ENCODE measurements at places on chromosomes 2 and 18.

DNA sequence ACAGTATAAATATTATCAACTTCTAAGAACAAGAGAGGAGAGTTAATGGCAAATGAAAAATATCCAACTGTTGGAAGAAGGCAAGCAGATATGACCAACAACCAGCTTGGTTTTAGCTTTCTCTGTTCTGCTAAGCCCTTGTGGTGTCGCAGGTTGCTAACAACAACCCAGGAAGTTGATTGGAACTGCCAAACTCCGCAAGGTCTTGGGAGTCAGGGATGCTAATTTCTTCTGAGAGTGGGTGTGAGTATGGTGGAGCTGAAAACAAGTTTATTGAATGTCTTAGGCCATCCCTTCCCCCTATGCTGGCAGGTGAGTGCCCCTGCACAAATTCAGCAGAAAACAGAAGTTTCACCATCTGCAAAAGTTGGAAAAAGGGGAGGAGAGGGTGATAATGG, 17.5 kb downstream of the BZW1 start:
- DNase-seq = no peak

DNA sequence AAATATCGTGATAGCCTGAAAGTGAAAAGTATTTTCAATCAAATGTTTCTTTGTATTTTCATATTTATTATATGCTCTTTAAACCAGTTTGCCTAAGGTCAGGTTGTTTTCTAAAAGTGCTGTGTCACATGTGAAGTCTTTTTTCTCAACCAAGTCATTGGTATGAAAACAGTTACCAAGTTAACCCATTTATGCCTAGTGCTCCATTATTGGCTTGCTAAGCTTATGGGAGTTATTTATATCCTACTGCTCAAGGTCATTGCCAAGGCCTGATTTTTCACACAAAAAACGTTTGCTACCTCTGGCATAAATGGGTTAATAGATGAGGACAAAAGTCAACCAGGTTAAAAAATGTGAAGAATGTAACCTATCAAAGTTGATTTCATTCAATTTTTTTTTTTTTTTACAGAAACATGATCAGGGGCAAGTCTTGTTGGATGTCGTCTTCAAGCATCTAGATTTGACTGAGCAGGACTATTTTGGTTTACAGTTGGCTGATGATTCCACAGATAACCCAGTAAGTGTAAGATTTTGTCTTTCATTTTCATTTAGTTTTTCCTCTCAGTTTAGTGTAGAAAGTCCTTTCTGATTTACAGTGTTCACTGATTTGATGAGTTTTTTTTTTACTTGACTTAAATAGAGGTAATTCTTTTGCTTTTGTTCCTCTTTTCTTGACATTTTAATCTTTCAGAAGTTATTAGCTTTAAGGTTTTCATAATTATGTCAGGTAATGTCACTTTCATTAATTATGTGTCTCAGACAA, 102.6 kb downstream of the PTPN4 start:
- DNase-seq = no peak

DNA sequence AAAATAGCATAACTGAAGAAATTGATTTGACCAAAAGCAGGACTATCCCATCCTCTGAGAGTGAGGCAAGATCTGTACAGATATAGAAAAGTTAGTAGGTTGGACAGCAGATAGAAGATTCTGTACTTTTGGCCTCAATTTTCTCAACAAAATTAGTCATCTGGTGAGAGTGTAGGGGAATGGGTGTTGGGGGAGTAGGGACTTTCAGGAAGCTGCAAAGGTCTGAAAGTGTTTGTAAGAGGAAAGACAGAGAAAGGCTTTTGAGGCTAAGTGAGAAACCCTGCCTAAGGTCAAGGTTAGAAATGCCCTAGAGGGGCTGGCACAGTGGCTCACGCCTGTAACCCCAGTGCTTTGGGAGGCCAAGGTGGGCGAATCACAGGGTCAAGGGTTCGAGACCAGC, 40.3 kb downstream of the DAPL1 start:
- DNase-seq = no peak

GRCh38 chr2:232897598-232898408, 27.7 kb downstream of the SNORC start:
- no peak for DNase-seq

GRCh38 chr2:134455426-134455825, 201.6 kb downstream of the MGAT5 start:
- no peak for DNase-seq

DNA sequence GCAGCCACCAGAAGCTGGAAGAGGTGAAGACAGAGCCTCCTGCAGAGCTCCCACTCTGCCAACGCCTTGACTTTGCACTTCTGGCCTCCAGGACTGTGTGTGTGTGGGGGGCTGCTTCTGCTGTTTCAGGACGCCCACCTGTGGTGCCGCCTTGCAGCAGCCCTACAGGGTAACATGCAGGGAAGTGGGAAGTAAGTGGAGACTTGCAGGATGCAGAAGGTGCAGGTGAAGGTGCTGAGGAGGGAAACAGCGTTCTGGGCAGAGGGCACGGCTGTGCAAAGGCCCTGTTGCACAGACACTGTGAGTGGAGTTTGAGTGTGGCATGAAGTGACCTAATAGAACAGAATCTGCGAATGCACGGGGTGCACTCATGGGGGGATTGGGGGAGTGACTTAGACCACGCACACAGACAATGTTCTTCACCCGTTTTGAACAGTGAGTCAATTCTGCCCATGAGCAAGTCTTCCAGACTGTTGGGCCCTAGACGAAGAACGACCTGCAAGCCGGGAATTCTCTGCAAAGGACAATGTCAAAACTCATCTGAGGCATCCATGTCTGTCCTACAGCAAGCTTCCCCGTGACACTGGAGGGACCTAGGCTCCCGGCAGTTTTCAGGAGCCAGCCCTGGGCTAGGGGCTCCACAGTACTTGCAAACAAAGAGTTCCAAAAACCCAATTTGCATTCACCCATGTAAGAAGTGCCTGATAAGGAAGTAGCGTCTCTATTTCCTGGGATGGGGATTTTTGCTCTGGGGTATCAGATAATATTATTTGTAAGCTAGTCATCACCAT, 19.0 kb downstream of the MBP start:
- no peak for DNase-seq

DNA sequence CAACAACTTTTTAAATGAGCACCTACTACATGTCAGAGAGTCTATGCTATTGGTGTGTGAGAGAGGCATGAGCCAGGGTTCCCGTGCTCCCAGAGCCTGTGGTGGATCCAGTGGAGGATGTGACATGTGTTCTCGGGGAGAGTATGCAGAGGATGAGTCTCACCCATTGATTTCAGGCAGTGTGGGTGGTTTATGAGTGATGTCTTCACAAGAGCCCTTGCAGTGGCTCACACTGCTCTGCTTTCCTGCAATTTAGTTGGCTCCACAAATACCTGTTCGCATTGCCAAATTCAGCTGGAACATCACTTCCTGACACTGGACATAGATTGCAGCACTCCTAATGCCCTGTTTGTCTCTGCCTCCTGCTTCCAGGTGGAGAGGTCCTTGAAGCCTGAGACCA, 243.6 kb upstream of the CXCR4 start:
- no peak for DNase-seq

GRCh38 chr2:290090-290722, 2.3 kb upstream of the ALKAL2 start:
- no peak for DNase-seq

DNA sequence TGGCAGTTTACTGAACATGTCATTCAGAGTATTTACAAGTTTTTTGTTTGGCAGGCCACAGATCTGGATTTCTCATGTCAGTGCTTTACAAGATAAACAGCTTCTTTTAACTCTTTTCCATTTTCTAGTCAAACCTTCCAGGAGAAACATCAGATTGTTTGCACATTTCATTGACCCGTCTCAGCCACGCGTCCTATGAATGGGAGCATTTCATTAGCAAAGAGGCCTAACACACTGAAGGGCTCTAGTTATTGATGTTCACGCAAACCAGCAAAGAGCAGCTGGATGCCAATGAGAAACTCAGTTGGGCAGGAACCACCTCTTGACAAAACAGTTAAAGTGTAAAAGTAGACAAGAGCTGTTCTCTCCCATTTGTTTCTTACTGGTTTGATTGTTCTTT, 29.2 kb upstream of the MFF start:
- DNase-seq = no peak

GRCh38 chr18:59801576-59801975, 98.2 kb upstream of the PMAIP1 start:
- no peak for DNase-seq

DNA sequence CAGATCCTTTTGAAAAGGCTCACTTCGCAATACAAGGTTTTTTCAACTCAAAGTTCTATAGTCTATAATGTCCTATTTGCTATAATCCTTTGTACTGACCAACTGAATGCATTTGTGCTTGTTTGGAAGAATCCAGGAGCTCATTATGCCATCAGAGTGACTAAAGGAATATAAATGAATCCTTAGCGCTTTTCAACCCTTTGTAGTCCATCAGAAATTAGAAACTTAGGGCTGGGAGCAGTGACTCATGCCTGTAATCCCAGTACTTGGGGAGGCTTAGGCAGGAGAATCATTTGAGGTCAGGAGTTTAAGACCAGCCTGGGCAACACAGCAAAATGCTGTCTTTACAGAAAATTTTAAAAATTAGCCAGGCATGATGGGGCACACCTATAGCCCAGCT, 330.2 kb upstream of the CHAC2 start:
- DNase-seq = no peak

- DNase-seq = no peak
Measured at GRCh38 chr2:158142165-158142564, 40.5 kb downstream of the UPP2 start.

DNA sequence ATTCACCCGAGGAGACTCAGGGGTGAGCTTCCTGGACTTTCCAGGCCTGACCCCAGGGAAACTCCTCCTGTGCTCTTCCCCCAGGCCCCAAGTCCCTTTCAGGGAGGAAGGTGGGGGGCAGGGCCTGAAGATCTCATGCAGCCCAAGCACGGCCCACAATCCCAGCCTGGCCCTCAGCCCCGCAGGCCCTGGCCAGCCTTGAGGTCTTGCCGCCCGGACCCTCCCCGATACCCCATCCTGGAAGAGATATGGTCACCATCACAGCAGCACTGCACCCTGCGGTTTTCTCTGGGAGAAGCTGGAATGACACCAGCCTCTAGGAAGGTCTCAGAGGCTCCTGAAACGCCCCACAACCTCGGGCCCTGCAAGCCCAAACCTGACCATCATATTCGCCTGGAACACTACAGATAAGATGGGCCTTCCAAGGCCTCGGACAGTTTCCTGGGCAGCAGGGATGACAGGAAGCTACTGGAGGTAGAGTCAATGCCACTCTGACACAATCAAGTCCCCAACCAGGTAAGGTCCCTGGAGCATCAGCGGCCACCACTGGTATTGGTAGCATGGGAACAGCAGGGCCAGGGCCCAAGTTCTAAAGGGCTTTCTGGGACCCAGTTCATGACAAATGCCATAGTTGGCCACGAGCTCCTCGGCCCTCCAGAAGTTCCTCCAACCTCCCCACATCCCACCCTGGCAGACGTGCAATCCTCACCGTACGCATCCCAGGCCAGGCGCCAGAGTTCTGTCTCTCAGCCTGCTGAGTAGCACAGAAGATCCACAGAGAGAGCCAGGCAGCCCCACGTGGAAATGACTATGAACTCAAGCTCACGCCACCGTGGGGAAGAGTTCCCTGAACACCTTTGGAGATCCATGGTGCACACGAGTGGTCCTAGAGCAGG, 8.6 kb downstream of the SDC1 start:
- no peak for DNase-seq

- DNase-seq = no peak
Measured at GRCh38 chr18:55264108-55264507, 304.8 kb upstream of the CCDC68 start.

- no peak for DNase-seq
Measured at GRCh38 chr2:41413813-41414485, 633.9 kb upstream of the PKDCC start.

DNA sequence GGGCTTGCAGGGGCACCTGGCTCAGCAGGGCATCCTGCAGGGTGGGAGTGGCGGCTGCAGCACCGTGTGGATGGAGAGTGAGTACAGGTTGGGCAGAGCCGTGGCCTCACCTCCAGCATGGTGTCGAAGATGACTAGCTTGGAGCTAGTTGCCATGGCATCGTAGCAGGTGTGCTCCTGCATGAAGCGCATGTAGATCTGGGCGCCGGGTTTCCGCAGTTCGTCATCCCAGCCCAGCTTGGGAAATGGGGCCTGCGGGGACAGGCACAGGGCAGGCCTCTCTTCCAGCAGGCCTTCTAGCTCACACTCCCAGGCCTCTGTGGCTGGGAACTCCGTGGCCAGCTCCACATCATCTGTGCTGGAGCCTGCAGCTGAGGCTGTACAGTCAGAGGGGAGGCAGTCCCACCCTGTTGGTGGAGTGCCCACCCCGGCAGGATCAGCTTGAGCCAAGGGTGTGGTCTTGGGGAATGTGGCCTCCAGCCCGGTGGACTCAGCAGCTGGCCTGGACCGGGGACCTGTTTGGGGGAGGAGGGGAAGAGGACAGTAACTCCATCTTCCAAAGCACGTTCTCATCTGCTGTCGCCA, 1.6 kb downstream of the PRKAG3 start:
- DNase-seq = no peak

DNA sequence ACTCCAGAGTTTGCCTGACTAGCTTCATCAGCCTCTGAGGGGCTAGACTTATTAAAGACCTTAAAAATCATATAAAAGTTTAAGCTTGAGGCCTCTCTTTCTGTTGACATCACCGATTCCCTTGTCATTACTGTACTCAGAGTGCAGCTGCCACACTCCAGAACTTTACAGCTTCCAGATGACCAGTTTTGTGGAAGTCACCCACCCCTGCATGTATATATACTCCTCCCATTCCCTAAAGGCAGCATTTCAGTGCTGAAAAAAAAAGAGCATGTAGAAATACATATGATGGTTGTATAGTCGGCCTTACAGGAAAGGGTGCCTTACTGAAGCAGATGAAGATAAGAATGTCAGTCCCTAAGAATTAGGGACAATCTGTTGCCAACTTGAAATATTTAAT, 117.3 kb downstream of the FEZ2 start:
- no peak for DNase-seq

GRCh38 chr2:191465766-191466420, 212.0 kb upstream of the NABP1 start:
- DNase-seq = no peak

GRCh38 chr2:205913668-205914067, 172.3 kb downstream of the INO80D start:
- no peak for DNase-seq

- no peak for DNase-seq
Measured at GRCh38 chr2:70705160-70705850, 62.7 kb downstream of the ADD2 start.

GRCh38 chr2:207766041-207766551, 3.6 kb downstream of the FZD5 start:
- DNase-seq = no peak

GRCh38 chr2:120239488-120240287, 13.0 kb upstream of the RALB start:
- no peak for DNase-seq

DNA sequence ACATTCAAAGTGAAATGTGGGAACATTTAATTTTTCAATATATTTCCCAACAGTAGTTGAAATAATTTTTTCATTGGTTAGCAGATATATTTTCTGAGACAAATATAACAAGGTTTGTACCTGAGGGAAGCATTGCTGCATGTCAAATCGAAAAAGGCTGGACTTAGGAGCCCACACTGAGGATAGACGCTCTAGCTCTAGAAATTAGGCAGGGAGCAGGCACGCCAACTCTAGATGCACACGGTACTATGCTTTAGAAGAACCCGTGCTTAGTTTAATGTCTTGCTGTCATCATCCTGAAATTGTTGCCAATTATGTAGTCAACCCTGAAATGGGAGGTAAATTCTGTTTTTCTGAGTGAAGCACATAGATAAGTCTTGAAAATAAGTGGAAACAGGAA, 731.1 kb upstream of the ZNF804A start:
- DNase-seq = no peak

GRCh38 chr2:219408631-219409030, 9.5 kb upstream of the DES start:
- DNase-seq = no peak
